IMR-90 (cell line): ENCODE measurements at places on chromosomes 1 and 21. TPM values are rescaled to one million over a fixed set of nuclear protein-coding genes. Genes with fewer than 3 reads are reported as not detected.
A peak's percentile ranks its signal among the peaks of the same experiment; 100 is the strongest.

DNA sequence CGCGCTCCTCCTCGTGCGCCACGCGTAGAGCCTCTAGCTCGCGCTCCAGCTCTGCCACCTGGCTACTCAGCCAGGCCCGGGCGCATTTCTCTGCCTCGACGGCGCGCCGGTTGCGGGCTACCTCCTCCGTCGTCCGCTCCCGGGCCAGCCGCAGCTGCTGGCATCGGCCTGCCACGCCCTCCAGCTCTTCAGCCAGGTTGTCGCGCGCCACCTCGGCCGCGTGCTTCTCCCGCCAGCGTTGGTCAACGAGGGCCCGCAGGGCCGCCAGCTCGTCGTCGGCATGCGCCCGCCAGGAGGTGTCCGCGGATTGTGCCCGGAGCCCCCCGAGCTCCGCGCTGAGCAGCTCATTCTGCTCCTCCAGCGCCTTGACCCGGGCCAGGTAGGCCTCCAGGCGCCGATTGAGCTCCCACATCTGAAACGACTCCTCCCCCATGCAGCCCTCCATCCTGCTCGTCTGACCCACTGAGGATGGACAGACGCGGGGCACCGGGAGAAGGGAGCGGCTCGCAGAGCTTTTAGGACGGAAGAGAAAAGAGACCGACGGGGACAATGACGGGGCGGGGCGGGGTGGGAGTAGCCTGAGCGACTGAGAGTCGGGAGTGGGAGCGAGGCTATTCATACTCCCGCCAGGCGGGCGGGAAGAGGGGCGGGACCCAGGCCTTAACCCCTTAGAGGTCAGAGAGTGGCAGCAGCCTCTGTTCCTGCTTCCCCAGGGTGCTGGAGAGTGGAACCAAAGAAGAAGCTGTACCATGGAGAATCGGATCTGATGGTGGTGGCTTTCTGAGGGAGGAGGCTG, at the start of gene NES:
Gene NES (minus strand): TSS at position 588 of the 796 bp plus-strand sequence. CDS start 143 bp downstream, at position 445.
- DNase-seq, result peak; percentile 56

GRCh38 chr1:15107058-15107687, 46.4 kb upstream of the TMEM51 start:
- DNase-seq, result no peak

DNA sequence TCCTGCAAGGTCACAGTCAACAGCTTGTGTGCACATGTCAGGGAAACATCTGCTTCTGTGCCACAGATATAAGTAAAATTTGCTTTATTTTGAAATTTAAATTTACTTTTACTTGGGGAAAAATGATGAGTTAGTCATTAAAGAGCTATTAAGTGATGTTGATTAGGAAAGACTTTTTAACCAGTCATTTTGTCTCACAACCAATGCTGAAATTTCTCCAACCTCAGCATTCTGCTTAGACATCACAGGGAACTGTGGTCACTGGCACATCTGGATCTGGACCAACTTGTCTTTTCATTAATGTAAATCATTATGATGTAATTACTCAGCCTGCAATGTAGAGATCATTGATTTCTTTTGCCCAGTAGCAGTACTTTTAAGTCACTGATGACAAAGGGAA, 301.0 kb downstream of the TTLL7 start:
- DNase-seq, result no peak

DNA sequence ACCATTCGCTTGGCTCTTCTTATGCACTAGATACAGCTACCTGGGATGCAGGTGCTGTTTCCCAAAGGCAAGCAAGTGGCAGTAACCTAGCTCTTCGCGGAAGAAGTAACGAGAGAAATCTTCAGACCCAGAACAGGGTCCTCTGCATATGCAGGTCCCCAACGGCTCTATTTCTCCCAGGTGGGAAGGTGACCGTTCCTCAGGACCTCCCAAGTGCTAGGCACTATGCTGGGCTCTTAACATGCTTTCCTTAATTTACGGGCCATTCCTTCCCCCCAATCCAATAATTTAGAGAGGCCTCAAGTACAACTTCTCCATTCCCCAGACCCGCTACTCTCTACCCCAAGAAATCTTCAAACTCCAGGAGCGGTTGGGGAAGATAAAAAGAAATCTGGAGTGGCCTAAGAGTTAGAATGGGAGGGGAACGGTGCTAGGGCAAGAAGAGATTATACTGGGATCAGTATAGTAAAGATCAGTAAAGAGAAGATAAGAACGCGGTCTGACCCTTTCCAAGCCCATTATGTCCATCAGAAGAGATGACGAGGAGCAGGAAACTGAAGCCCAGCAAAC, 410 bp downstream of the TXNDC12 start:
- DNase-seq, result no peak

DNA sequence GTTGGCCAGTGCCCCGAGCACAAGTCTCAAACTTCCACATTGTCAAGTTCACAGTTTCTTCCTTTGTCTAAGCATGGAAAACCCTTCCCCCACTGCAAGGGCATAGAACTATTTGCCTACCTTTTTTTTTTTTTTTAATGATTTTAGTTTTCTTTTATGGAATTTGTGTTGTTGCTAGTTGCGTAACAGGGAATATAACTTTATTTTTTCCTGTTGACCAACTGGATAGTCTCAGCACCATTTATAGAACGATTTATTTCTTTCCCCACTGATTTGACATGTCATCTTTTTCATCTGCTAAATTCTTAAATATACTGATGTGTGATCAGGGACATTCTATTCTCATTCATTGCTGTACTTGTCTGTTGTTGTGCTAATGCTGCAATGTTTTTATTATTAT, 83.0 kb downstream of the PEX14 start:
- DNase-seq, result no peak

- DNase-seq, result no peak
Observed at GRCh38 chr1:218349348-218350034, 4.4 kb downstream of the TGFB2 start.

DNA sequence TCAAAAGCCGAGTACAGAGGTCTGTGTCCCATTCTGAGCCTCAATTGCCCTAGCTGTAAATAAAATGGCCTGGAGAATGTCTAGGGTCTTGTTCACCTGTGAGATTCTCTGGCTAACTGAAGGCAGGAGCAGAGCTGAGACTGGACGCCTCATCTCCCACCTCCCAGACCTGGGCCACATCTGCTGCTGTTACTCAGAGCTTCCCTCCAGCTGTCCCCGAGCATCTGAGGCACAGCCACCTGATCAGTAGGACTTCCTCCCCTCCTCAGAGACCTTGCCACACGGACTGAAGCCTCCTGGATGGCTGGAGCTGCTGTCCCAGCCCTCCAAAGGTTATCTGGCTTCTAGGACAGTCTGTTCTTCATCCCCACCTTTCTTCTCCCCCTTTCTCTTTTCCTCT, 62.4 kb downstream of the TMEM53 start:
- DNase-seq, result no peak

- no peak for DNase-seq
Observed at GRCh38 chr1:36076979-36077573, 6.8 kb upstream of the TEKT2 start.

DNA sequence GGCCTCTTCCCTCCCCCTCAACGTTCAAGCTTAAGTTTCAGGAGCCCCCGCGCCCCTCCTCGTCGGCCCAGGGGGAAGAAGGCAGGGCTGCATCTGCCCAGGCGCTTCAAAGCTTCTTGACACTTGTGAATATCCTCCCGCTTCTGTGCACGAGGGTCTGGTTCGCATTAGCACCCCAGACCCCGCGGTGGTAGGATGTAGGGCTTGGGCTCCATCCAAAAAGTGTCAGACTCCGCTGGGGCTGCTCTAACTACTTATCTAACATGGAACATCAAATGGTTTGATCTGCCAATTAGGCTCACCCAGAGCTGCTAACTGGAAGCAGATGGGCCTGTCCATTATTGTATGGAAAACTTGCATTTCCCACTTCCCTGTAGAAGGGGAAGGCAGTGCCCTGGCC, 28.9 kb downstream of the TAS1R2 start:
- DNase-seq, result no peak

GRCh38 chr1:40802742-40803113, 19.1 kb downstream of the KCNQ4 start:
- DNase-seq, result no peak

FCRLB gene
- total RNA-seq, result 0.90 and 1.1 TPM in 2 replicates

GRCh38 chr1:41533016-41533730, 48.7 kb upstream of the EDN2 start:
- DNase-seq, result no peak

- no peak for DNase-seq
Observed at GRCh38 chr1:228408869-228409805, 2.5 kb upstream of the TRIM11 start.

DNA sequence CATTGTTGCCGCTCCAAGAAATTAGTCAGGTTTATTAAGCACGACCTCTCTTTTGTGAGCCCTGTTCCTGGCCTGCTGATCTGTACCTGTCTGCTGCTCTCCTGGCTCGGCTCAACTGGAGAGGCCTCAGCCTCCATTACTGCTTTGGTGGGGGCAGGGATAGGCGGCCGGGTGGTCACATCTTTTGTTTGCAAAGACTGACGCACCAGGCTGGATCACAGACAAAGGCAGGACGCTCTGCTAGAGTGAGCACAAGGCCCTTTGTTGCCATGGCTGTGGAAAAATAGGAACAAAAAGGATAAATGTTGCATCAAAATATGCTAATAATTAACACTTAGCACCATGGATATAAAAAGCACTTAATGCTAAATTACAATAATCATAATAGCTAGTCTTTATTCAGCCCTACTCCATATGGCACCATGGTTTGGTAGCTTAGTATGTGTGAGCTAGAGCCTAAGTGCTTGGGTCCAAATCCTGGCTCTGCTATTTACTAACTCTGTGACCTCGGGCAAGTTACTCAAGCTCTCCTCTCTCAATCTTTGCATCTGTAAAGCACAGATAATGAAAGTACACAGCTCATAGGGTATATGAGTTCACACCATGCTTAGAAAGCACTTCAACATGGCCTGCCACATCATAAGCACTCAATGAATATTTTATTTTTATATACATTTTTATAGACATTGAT, 28.9 kb upstream of the HPDL start:
- DNase-seq, result no peak

GRCh38 chr1:33563699-33564098, 91.3 kb downstream of the ZSCAN20 start:
- no peak for DNase-seq

SNX27 gene
- total RNA-seq, result 25.6 and 34.4 TPM in 2 replicates

GRCh38 chr1:153543736-153544135, 1.9 kb downstream of the S100A4 start:
- no peak for DNase-seq
